Stimulated activated CD4-positive, alpha-beta T cell treated with anti-CD3 and anti-CD28 coated beads, Interleukin-4, amount 100 ng/mL, for 24 hours (primary cell): ENCODE measurements at places on chromosomes 5 and 9.

DNA sequence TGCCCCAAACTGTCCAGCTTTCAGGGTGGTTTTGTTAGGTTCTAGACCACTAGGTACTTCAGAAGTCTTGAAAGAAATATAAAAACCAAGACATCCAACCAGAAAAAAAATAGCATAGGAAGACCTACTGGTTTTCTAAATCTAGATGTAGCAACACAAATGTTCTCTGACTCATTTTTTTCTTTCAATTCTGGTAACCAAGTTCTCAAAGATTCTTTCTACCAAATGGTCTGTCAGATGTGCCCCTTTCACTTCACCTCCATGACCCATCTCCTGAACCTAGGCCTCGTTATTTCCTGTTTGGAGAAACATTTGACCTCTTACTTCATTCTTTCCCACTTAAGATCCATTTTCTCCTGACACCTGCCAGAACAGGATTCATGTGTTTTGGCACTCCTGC is 355.3 kb downstream of the KIAA0825 start:
- DNase-seq = no peak

GRCh38 chr5:163633926-163634460 is 128.6 kb downstream of the MAT2B start:
- no peak for DNase-seq

DNA sequence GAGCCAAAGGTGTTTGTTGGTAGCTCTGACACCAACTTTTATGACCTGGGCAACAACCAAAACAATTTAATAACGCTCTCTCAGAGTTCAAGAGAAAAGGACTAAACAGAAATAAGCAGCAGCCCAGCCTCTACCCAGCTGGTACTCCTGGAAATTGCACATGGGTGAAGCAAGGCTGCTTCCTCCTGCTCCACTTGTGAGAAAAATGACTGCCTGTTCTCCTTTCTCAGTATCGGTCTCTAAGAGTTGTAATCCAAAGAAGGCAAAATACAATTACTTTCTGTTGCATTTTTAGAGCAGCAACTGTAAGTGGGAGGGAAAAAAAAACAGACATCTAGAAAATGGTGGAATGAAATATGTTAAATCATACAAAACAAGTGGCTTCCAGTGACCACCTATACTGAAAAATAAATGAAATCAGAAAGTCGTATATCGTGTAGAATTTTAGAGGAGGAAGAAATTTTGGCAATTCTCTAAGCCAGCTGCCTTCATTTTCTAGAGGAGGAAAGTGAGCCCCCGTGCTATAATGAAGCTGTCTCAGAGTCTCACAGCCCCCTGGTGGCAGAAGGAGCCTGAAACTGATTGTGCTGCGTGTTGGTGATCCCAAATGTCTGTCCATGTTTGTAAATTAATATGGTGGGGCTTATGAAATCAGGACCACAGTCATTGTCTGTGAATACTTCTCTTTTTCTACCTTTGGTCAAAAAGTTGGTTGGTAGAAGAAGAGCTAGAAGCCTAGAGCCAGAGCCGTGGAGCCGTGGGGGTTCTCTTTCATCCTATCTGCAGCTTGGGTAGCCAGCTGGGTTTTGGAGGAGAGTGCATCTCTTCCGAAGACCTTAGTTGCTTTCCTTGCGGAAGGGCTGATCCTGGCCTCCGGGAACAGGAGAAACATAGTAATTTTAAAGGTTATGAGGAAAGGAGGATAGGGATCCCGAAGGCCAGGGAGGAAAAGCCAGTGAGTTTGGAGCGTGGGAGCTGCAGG is 139.9 kb downstream of the PIP5K1B start:
- no peak for DNase-seq

DNA sequence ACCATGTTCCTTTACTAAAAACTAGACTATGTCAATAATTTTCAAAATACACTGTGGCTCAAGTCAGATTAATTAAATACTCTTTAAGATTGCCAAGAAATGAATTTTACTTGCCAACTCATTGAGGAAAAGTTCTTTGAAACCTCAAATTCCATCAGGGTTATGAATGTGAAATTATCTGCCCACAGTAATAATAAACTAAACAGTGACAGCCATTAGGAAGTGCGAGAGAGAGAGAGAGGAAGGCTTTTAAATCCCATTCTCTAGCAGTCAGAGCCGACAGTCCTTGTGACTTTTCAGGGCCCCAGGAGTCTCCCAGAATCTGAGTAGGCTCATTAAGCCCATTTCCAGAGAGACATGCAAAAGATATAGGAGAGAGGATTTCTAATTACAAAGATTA is 236.1 kb downstream of the MARCHF11 start:
- no peak for DNase-seq

- DNase-seq = no peak
Observed at GRCh38 chr9:95268681-95269080, 48.8 kb downstream of the FANCC start.

DNA sequence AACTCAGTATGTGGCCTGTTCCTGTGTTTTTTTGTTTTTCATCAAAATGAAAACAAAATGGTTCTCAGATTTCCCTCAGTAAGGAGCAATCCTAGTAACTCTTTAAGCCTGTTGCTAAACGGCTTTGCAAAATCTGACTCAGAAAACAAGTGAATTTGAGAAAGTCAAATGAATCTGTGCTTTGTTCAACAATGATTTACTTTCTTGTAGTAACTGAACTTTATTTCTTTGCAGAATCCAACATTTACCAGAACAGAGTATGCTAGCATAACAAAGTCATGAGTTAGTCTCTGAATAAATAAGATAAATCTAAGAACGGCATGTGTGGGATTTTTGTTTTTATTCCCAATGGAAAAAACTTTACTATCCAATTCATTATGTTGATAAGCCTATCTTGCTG is 93.8 kb downstream of the OXCT1 start:
- no peak for DNase-seq

GRCh38 chr5:18179579-18179978 is 545.3 kb downstream of the TAF11L14 start:
- no peak for DNase-seq

DNA sequence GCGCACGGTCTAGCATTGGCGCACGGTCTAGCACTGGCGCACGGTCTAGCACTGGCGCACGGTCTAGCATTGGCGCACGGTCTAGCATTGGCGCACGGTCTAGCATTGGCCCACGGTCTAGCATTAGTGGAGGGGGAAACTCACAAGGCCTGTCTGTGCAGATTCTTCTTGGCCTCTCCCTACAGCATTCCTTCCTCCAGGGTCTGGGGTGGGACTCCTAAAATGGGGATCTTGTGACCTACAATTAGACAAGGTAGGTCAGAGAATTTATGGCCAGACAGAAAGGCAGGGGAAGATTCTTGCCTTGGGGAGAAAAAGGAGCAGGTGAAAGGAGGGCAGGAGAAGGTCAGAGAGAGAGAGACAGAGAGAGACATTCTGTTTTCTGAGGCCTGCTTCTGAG is 5.4 kb upstream of the GBGT1 start:
- no peak for DNase-seq

DNA sequence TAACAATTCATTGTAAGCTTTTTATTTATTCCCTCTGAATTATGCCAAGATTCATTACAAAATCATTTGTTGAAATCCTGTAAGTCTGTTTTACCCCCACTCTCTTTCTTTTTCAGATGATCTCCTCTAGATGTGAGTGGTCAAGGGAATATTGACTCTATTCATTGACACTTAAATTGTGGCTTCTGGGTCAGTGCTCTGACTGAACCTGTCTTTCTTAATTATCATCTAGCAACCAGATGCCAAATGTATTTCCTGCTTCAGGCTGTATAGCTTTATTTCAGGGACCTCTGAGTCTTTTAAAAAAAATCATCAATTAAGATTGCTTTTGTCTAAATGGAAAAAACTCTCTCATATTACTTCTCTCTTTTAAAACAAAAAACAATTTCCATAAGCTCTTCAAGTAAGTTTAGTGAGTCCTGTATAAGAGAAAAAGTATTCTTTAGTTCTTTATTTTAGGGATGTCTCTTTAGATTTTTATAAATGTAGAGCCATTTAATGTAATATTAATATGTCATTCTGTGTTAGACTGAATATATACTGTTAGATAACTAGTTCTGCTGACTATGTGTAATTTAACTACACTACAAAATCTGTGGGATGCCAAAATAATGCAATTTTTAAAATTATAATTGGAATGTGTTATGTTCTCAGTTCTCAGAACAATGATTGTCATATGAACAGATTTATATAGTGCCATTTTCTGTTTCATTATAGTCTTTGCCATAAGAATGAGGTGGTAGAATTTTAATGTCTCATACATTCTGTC is 645.8 kb upstream of the EDIL3 start:
- DNase-seq = no peak

- DNase-seq = peak; percentile 85
Observed at GRCh38 chr9:136245219-136246150, at the start of gene QSOX2. Gene QSOX2, minus strand, starts transcription at chr9:136245812. Its CDS starts 9 bp downstream, at chr9:136245803.
